ENCODE measurements at places on chromosomes 2 and 18.

DNA sequence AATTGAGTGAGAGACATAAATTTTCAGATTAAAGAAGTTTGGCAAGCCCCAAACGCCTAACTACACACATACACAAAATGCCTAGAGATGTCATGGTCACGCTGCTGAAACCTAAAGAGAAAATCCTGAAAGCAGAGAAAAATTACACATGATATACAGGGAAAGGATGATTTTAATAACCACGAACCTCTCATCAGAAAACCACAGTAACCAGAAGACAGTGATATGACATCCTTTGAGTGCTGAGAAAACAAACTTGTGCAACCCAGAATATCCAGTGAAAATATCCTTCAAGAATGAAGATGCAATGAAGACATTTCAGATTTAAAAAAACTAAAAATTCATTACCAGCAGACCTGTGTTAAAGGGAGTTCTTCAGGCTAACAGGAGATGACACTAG lies 122.4 kb upstream of the LMAN1 start:
- no peak for DNase-seq

- DNase-seq = no peak
Measured at GRCh38 chr18:50814395-50814794, 5.4 kb downstream of the MRO start.

GRCh38 chr18:56189615-56190014 lies 448.8 kb downstream of the TXNL1 start:
- no peak for DNase-seq

- DNase-seq = no peak
Measured at GRCh38 chr18:75845413-75845812, 417.9 kb upstream of the SMIM21 start.

DNA sequence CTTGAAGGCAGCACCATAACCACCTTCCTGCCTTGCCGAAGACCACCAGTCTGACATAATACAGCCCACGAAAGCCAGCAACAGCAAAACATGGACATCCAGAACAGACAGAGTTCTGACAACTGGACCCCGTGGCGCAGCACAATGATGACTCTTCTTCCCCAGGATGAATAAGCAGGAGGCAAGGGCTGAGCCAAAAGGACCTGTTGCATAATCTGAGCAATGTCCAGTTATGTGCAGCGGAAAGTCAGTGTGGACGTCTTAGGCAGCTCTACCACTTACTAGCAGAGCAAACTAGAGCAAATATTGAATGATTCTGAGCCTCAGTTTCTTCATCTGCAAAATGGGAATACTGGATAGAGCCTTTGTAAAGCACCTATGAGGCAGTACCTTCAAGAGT lies 225.1 kb downstream of the ZBTB7C start:
- DNase-seq = no peak

All from HAP-1 (cell line).